Lower leg skin (tissue), 4 donors: ENCODE measurements at places on chromosomes 12 and 14.
A peak's percentile ranks its signal among the peaks of the same experiment; 100 is the strongest.

DNA sequence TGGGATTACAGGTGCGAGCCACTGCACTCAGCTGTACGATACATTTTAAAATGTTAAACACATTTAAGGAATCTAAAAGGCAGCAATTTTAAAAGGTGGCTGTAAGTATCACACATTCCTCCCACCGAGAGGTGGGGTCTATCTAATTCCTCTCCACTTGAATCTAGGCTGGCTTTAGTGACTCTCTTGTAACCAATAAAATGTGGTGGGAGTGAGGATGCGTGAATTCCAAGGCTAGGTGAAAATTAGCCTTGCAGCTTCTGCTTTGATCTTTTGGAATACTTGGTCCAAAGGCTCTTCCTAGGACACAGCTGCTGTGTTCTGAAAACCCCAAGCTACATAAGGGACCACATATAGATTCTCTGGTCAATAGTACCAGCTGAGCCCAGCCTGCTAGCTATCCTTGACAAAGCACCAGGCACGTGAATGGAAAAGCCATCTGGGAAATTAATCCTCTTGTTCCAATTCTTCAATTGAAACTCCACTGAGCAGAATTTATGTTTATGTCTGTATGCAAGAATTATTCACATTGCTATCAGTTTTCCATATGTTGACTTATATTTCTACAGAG lies 8.8 kb upstream of the GPRC5D start:
- DNase-seq: no peak

DNA sequence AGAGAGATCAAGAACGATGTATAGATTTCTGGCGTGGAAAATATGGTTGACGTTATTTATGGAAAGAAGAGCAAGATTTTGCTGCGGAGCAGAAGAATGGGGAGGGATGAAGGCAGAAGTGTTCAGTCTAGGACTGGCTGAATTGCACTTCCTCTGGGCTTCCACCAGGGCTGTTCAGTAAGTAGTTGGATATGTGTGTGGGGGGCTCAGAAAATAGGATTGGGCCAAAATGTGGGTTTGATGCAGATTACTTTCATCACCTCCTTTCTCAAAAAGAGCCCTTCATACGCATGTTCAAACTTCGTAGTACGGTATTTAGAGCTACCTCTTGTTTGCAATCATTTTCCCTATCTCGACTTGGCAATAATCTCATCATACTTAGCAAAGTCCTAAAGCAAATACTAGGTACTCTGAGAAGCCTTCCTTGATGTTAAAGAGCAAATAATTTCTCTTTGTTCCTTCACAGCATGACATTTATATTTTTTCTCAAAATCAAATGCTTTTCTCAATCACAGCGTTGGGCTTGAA lies 349.4 kb downstream of the NELL2 start:
- DNase-seq: no peak

DNA sequence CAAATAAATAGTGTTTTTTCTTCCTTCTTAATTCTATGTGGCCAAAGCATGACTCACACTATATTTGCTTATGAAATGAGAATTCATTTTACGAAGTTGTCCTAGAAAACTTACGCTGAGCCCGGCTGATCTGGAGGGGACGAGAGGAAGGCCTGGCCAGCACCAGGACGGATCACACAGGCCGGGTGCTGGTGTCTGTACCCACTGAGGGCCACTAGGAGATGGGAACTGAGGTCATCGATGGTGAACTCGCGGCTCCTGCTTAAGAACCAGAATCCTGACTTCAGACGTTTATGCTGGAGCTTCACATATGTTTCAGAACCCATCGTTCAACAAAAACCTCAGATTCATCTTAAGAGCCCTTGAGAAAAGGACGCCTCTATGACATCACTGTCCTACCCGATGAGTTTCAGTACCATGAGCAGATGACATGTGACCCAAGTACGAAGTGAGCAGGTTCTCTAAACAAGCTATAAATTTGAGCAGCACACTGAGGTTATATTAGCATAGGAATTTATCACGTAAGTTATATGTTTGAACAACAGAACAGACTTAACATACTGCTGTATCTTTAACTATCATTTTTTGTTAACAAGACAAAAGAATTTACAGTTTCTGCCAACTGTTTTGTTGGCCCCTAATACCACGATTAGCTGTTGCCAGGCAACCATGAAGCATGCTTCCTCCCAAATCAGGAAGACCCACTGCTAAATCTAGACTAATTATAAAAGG lies 111.9 kb downstream of the FOXN3 start:
- DNase-seq: no peak

- DNase-seq: no peak
Measured at GRCh38 chr14:91143862-91144261, 30.0 kb downstream of the DGLUCY start.

DNA sequence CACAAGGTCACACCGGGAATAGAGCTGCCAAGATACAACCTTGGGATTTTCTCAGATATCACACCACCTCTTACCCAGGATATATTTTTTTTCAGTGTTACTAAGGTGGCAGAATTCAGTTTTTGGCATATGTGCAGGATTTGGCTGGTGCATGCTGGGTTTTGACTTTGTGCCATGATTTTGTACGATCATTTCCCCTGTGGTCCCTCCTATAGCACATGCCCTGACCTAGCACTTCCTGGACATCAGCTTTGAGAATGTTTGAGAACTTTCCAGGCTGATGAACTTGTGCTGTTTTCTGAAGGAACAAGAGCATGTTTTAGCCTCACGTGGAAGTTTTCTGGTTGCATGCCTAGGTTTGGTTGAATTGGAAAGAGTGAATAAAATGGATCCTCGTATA lies 11.0 kb upstream of the TBPL2 start:
- no peak for DNase-seq

- DNase-seq: no peak
Measured at GRCh38 chr12:82652071-82652470, 34.6 kb upstream of the TMTC2 start.

- DNase-seq: no peak
Measured at GRCh38 chr14:93410021-93410420, 20.7 kb upstream of the UNC79 start.

- no peak for DNase-seq
Measured at GRCh38 chr14:98156411-98156810, 1115.6 kb downstream of the BCL11B start.

DNA sequence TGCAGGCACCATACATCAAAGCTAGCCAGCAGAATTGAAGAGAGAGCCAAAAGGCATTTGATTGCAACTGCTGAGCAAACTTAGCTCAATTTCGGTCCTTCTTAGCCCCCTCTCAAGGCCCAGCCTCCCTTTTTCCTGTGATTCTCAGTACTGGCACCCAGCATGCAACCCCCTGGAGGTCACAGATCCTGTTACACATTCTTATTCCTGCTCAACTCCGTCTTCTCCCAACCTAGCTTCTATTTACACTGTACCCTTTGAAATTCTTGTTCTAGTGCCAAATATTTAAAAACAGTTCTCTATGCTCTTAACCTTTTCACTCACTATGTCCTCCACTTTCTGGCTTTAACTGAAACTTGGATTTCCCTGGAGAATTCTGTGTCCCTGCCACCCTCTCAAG lies 131.3 kb upstream of the CPSF6 start:
- no peak for DNase-seq

DNA sequence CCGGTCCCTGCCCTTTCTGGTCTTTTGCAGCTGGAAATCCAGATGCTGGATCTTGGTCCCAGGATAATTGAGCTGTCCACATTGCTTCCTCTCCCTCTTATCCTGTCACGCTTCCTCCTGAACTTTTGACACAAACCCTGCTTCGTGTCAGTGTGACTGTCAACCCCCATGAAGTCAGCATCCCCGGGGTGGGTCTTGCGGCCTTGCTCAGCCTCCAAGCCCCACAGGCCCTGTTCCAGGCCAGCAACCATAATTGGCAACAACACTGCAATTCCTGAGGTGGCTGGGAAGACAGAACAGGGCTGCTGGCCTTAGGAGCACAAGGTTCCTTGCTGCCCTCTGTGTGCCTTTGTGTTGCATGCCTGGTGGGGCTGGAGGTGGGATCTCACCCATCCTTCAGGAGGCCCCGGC lies 74.9 kb downstream of the NTF3 start:
- DNase-seq: no peak

DNA sequence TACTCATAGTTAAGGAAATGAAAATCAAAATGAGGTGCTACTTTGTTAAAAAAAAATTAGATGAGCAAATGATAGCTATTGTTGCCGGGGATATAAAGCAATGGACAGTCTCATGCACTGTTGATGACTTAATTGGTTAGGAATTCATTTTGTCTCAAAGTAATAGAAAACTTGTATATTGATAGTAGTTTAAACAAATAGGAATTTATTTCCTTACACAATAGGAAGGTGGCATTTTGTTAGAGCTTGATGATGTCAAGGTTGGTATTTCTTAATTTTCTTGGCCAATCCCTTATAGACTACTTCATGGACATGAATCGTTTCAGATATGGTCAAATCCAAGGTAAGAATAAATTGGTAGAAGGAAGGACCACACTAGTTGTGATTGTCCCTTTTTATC lies 7.8 kb downstream of the PRPF39 start:
- no peak for DNase-seq

- DNase-seq: no peak
Measured at GRCh38 chr12:104870797-104871196, 87.3 kb downstream of the SLC41A2 start.

DNA sequence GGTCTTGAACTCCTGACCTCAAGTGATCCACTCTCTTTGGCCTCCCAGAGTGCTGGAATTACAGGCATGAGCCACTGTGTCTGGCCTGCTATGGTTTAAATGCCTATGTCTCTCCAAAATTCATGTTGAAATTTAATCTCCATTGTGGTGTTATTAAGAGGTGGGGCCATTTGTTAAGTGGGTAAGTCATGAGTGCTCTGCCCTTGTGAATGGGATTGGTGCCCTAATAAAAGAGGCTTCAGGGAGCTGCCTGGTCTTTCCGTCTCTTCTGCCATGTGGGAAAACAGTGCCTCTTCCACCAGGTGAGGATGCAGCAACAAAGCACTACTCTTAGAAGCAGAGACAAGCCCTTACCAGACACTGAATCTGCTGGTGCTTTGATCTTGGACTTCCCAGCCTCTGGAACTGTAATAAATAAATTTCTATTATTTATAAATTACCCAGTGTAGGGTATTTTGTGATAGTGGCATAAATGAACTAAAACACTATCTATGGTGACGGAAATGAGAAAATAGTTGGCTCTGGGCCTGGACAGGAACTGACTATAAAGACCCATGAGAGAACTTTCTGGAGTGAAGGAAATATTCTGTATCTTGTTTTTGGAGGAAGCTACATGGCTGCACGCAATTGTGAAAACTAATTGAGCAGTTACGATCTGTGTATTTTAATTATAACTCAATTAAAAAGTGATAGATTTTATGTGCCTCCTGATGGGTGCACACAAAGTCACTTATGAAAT lies 12.1 kb upstream of the ATP23 start:
- DNase-seq: no peak

GRCh38 chr12:15662303-15662980 lies 126.7 kb downstream of the EPS8 start:
- DNase-seq: no peak

- DNase-seq: no peak
Measured at GRCh38 chr12:5909560-5909959, 35.5 kb downstream of the ANO2 start.

DNA sequence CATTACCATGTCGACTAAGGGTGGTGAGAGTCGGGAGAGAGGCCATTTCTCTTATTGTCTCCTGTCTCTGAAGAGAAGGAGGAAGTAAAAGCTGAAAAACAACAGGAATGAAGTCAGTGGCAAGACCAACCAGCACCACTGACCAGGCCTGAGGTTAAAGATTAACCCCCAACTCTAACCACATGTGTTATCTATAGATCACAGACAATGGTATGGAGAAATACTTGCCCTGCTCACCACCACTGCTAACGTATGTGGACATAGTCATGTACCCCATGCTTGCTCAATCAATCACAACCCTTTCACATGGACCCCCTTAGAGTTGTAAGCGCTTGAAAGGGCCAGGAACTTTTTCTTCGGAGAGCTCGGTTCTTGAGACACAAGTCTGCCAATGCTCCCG lies 690.9 kb upstream of the LMO3 start:
- no peak for DNase-seq

- no peak for DNase-seq
Measured at GRCh38 chr12:67761566-67761965, 113.0 kb downstream of the DYRK2 start.

GRCh38 chr14:95255487-95255886 lies 64.2 kb downstream of the CLMN start:
- peak; percentile 57 for DNase-seq

GRCh38 chr12:60100852-60101251 lies 505.0 kb downstream of the SLC16A7 start:
- DNase-seq: no peak

GRCh38 chr14:21267886-21268616 lies 1.2 kb downstream of the HNRNPC start:
- DNase-seq: no peak
